Stimulated activated CD4-positive, alpha-beta T cell treated with anti-CD3 and anti-CD28 coated beads, Interleukin-1b, Interleukin-23, amount 100 ng/mL, for 4 hours (primary cell): ENCODE measurements at places on chromosomes 6 and 20.

GRCh38 chr6:113343940-113344339 lies 513.2 kb upstream of the MARCKS start:
- no peak for DNase-seq

- DNase-seq = no peak
Measured at GRCh38 chr20:16083639-16084280, 489.5 kb downstream of the KIF16B start.

DNA sequence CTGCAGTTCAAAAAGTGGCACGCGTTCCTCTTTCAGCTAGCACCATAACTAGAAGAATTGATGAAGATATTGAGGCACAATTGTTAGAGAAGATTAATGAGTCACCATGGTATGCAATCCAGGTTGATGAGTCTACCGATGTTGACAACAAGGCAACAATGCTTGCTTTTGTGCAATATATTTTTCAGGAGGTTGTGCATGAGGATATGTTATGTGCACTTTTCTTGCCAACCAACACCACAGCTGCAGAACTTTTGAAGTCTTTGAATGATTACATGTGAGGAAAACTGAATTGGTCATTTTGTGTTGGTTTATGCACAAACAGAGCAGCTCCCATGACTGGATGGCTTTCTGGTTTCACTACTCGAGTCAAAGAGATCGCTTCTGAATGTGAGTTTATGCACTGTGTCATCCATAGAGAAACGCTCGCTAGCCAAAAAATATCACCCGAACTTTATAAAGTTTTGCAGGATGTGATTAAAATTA lies 129.3 kb upstream of the SLC24A3 start:
- no peak for DNase-seq

DNA sequence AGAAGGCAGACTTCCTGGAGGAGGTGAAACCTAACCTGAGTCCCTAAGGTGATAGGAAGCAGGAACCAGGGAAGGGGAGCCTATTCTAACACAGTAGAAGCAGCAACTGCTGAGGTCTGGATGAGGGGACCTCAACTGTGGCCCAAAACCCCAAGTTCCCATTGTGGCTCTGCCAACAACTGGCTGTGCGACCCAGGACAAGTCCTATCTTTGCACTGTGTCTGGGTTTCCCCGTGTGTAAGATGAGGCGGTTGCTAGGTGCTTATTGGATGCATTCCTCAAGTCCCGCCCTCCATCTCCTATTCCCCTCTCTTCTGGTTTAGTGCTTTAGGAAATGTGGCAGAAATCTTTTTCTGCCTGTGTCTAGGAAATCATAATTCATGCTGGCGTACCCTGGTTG lies 52.2 kb upstream of the TTPAL start:
- no peak for DNase-seq

- no peak for DNase-seq
Measured at GRCh38 chr6:25035174-25035511, 99.4 kb upstream of the RIPOR2 start.

DNA sequence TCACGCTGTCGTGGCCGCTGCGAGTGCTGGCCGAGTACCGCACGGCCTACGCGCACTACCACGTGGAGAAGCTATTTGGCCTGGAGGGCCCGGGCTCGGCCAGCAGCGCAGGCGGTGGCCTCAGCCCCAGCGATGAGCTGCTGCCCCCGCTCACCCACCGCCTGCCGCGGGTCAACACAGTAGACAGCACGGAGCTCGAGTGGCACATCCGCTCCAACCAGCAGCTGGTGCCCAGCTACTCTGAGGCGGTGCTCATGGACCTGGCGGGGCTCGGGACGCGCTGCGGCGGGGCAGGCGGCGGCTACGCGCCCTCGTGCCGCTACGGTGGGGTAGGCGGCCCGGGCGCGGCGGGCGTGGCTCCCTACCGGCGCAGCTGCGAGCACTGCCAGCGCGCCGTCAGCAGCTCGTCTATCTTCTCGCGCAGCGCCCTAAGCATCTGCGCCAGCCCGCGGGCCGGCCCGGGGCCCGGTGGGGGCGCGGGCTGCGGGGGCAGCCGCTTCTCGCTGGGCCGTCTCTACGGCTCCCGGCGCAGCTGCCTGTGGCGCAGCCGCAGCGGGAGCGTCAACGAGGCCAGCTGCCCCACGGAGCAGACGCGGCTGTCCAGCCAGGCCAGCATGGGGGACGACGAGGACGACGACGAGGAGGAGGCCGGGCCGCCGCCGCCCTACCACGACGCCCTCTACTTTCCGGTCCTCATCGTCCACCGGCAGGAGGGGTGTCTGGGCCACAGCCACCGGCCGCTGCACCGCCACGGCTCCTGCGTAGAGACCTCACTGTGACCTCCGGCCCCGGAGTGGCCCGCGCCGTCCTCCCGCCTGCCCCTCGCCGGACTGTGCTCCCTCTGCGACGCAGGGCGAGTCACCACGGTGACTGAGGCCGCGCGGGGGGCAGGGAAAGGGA lies 5.7 kb downstream of the TMEM151B start:
- no peak for DNase-seq

DNA sequence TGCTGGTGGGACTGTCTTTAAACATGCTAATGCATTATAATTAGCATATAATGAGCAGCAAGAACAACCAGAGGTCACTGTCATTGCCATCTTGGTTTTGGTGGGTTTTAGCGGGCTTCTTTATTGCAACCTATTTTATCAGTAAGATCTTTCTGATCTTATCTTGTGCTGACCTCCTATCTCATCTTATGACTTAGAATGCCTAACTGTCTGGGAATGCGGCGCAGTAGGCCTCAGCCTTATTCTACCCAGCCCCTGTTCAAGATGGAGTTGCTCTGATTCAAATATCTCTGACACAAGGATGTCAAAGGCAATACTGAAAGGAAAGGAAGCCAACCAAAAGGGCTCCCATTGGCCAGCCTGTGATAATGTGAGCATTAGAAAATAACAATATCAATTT lies 29.8 kb upstream of the SEC63 start:
- no peak for DNase-seq

- DNase-seq = no peak
Measured at GRCh38 chr6:90192857-90193256, 103.8 kb downstream of the BACH2 start.

- DNase-seq = no peak
Measured at GRCh38 chr6:101013612-101014195, 132.6 kb upstream of the ASCC3 start.

GRCh38 chr6:73817253-73817652 lies 121.2 kb downstream of the CD109 start:
- no peak for DNase-seq

DNA sequence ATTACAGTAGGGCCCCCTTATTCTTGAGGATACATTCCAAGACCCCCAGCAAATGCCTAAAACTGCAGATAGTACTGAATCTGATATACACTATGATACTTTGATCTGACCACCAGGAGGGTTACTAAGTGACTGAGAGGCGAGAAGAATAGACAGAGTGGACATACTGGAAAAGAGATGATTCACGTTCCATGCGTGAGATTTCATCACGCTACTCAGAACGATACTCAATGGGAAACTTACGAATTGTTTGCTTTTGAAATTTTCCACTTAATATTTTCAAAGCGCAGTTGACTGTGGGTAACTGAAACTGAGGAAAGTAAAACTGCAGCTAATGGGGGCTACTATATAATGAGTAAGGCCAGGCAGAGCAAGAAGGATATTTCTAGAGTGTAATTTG lies 60.8 kb downstream of the STX11 start:
- no peak for DNase-seq

GRCh38 chr20:43936104-43936770 lies 21.6 kb downstream of the TOX2 start:
- no peak for DNase-seq

DNA sequence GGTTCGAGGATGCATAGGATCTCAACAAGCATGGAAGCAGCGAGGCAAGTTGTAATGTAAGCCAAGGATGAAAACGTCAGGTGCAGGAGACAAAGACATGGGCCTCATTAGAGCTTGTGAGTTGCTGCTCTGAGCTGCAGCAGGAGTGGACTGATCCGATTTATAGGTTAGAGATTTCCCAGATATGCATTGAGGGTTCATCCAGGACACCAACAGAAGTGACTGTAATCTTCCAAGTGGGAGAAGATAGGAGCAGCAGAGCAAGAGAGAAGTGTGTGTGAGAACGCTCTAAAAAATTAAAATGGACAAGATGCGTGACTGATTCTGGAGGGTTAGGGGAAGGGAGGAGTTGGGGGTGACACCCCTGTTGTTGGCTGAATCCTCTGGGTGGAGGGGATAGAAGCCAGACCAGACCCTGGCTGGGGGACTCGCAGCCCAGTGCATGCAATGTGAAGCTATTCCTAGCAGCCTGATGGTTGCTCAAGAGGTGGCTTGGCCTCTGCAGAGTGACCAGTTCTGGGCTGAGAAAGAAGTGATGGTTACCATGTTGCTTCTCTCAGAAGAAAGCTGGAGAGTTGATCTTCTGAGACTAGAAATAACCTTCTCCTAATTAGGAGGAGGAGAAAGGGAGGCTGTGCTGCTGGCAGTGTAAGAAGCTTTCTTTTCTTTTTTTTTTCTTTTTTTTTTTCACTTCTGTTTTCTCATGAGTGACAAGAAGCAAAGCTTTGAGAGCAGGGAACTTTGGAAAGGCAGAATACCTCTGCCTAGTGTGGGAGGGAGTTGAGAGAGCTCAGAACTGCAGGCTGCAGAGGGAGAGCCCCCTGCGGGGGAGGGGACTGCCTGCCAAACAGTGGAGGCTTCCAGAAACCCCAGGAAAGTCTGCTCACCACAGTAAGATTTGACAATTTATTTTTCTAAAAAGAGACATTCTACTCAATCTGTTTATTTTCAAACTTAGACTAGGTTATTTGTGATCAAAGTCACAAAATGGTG lies 116.9 kb downstream of the SLX4IP start:
- no peak for DNase-seq

DNA sequence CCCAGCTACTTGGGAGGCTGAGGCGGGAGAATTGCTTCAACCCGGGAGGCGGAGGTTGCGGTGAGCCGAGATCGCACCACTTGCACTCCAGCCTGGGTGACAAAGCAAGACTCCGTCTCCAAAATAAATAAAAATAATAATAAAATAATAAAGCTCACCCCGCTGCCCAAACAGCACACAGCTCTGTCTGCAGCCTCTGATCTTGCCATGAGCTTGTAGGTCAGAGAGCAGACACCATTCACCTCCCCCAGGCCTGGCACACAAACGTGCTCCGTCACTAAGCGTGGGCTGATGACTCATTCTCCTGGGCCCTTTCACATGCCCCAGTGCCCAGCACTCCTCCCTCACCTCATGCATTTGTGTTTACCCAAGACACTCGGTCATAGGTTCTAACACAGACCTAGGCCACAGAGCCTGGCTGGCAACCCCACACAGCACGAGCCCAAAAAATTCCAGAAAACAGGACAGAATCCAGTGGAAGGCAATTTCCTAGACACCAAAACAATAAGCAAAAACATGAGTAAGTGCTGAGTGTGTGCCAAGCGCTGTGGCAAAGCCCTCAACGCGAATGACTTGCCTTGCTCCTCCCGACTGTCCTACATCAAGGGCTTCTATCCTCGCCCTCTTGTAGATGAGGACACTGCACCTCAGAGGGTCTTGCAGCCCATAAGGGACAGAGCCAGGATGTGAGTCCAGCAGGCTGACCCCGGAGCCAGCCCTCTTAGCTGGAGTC lies 18.0 kb downstream of the ATP9A start:
- DNase-seq = peak; percentile 5

GRCh38 chr20:48060841-48061720 lies 275.8 kb upstream of the SULF2 start:
- DNase-seq = no peak

GRCh38 chr6:127824061-127824460 lies 76.8 kb downstream of the THEMIS start:
- DNase-seq = no peak

DNA sequence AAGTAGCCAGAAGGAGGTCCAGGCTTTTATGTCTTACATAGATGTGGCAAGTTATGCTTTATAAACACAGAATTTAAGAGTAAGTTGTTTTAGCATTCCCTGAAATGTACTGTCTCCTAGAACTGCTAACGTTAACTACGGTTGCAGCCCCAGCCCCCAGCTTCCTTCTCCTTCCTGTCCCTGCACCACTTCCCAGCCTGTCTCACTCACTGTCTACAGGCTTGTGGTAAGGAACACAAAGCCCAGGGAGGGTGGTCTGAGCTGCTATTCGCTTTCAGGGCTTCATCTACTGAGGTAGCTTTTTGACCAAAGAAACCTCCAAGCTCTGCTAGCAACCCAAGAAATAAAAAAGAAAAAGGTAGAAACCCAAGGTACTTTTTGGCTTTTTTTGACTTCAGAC lies 35.9 kb downstream of the PCSK2 start:
- DNase-seq = no peak

DNA sequence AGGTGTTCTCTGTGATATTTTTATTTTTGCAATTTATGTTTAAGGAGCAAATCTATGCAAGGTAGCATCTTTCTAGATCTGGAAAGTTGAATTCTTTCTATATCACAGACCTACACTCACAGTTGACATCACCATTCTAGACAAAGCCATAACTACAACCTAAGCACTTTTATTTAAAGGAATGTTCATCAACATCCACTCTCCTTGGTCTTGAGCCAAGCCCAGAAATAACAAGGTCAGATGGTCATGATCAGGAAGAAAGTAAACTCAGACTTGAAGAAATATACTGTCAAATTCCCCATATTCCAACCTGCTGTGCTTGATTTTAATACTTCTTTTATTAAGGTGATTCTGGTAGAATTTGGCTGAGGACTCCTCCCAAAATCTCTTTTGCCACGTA lies 32.2 kb downstream of the MMUT start:
- no peak for DNase-seq

GRCh38 chr6:36755435-36756348 lies 58.1 kb downstream of the RAB44 start:
- DNase-seq = peak; percentile 45

GRCh38 chr6:109381061-109381746 lies 1.1 kb downstream of the CD164 start:
- DNase-seq = no peak

DNA sequence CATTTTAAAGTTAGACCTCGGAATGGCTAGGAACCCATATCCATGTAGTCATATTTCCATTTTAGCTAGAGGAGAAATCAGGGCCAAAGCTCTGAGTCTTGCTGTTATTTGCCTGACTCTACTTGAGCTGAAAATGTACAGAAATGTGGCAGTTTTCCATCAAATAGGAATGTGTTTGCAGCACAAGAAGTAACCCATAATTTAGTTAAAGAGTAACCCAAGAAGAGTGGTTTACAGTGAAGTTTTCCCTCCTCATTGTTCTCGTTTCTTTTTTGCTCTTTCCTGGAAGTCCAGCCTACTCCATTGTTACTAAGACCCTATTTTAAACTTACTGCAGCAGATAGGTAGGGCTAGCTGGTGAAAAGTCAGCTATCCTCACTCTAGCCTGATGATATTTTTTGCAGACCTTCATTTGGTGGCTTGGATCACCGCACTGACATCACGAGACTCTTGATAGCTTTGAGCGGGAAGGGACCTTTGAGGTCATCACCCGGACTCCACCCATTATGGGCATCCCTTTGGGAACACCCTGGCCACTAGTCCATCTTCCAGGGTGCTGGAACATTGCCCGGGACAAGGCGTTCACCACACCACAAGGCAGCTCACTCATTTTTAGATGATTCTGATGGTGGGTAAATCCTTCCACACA lies 28.0 kb upstream of the ADGRF5 start:
- no peak for DNase-seq

GRCh38 chr20:33810259-33810658 lies 889 bp upstream of the CHMP4B start:
- no peak for DNase-seq

- no peak for DNase-seq
Measured at GRCh38 chr6:5302220-5302946, 41.1 kb downstream of the FARS2 start.

GRCh38 chr6:137427656-137428290 lies 66.4 kb downstream of the OLIG3 start:
- DNase-seq = no peak
